ENCODE measurements at places on chromosomes 12 and 14. TPM values are rescaled to one million over a fixed set of nuclear protein-coding genes. Genes with fewer than 3 reads are reported as not detected.

Gene DAO
- not detected for total RNA-seq

Gene TMBIM4
- 38.8 TPM for total RNA-seq

Gene PITPNM2
- total RNA-seq: 13.1 TPM

Gene NRXN3
- not detected for total RNA-seq

Gene AICDA
- total RNA-seq: not detected

Gene MYRFL
- not detected for total RNA-seq

Gene AQP5
- total RNA-seq: not detected

Gene FERMT2
- 1.3 TPM for total RNA-seq

Gene LRTM2
- total RNA-seq: not detected

Gene OLR1
- not detected for total RNA-seq

Gene SOCS2
- 27.0 TPM for total RNA-seq

Gene DIO3
- total RNA-seq: not detected

Gene KRT6C
- total RNA-seq: not detected

Gene FGD4
- total RNA-seq: 0.45 TPM

Gene OAS3
- 39.8 TPM for total RNA-seq

Gene NPFF
- total RNA-seq: not detected

Gene AKAP6
- total RNA-seq: 2.1 TPM

Gene SUDS3
- 22.3 TPM for total RNA-seq

Gene TOMM20L
- not detected for total RNA-seq

Gene KRT79
- total RNA-seq: 0.96 TPM

Gene ACSM4
- total RNA-seq: not detected

Gene KRT6B
- not detected for total RNA-seq

Gene FAIM2
- total RNA-seq: 0.60 TPM

Gene FGF6
- total RNA-seq: not detected

Gene RIC8B
- 8.7 TPM for total RNA-seq

Gene PLEKHG7
- not detected for total RNA-seq

Gene L3HYPDH
- 9.7 TPM for total RNA-seq

Gene LRRC43
- total RNA-seq: not detected

Gene RAPGEF3
- 0.54 TPM for total RNA-seq

Gene RERG
- total RNA-seq: not detected

Gene IRAK4
- 20.1 TPM for total RNA-seq

Gene KRT80
- not detected for total RNA-seq

Gene OR6C2
- not detected for total RNA-seq
